Activated CD4-positive, alpha-beta T cell treated with anti-CD3 and anti-CD28 coated beads, Interleukin-2, amount 50 U/mL, for 48 hours (primary cell): ENCODE measurements at places on chromosomes 11 and 22.

DNA sequence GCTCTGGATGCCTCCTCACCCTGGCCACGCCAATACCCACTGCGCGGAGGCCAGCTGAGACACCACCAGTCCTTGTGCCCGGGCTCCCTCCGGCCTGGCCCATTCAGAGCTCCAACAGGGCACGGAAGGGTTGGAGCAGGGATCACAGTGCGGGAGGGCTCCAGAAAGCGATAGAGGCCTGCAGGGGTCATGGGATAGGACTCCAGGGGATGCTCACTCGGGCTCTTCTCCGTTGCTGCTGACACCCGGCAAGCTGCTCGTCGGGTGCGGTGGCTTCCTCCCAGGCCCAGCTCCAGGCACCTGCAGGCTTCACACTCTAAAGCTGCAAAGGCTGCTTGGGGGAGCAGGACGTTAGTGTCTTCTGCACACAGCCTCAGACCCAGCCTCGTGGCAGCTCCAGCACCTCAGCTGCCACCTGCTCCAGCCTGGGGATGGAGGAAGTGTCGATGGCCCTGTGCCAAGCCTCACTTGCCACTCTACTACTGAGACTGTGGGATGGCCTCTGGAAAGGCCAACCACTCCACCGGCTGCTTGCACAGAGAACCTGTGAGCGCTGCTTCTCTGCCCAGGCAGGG lies 10.6 kb downstream of the WNT7B start:
- DNase-seq, result no peak

DNA sequence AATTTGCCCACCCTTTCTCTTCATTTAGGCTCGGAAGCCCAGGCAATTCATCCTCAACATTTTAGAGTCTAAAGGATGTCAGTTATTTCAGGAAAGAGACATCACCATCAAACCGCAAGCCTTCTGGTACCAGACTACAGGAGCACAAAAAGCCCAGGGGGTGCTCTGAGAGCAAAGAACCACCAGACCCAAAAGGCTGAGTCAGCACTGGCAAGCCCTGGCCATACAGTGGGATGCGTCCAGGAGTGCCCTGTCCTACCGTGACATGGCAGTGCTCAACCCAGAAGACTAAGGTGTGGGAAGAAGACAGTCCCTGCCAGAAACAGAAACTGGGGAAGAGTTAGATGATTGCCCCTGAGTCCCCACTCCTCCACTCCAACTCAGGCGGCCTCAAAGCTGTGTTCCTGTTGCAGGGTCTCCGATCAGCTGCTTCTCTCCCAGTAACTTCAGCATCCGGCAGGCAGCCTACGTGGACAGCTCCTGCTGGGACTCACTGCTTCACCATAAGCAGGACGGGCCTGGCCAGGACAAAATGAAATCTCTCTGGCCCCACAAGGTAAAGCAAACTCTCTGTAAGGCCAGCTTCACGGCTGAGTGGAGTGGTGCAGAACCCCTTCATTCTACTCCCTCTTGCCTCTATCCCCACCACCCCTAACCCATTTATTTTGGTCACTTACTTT lies 1.5 kb downstream of the PANX3 start:
- no peak for DNase-seq

DNA sequence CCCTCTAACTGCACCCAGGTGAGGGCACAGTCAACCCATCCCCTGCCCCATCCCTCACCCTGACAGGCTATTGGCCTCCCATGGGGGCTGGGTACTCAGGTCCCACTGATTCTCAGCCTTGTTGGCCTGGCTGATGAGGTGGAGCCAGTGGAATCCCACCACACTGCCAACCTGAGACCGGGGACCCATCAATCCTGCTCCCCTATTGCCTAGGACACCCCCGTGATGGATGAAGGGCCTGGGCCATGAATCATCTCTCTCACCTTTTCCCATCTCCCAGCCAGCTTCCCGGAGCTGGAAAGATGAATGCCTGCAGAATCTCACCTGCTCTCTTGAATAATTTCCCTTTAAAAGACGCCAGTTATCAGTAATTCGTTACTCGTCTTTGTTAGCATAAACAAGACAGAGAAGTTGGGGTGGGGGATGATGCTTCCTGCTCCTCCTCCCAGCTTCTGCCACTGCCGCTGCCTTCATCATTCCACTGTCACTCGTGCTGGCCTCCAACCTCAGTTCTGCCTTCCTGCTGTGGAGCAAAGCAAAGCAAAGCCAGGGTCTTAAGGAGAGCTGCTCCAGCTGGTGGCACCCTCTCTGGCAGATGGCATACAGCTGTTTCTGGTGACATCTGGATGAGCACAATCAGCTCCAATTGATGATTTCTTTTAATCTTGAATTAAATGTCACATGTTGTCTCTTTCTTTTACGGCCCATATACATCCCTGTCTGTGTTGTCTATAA lies 204.0 kb upstream of the NECTIN1 start:
- no peak for DNase-seq

DNA sequence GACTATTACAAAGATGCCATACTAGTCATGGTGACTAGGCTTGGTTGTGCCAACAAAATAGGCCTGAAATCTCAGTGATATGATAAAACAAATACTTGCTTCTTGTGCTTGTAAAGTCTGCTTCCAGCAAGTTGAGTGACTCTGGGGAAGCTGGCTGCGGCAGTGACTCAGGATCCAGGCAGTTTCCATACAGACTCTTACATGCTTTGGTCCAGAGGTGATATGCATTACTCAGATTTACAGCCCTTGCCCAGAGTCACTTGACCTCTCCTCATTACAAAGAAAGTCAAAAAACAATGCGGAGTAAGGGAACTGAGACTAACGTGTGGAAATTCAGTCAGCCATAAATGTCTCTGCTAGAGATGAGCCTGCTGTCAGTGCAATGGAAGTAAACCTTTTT lies 387.5 kb downstream of the KCNA4 start:
- DNase-seq, result no peak

DNA sequence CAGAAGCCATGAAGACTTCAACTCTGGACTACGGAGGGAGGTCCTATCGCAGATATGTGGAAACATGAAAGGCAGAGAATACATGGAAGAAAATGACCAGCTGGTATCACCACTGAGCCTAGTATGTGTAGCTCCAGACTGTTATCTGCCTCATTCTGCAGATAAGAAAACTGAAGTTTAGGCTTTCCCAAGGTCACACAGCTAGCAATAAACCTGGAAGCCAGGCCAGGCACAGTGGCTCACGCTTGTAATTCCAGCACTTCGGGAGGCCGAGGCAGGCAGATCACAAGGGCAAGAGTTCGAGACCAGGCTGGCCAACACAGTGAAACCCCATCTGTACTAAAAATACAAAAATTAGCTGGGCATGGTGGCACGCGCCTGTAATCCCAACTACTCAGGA lies 15.6 kb upstream of the VWCE start:
- no peak for DNase-seq

DNA sequence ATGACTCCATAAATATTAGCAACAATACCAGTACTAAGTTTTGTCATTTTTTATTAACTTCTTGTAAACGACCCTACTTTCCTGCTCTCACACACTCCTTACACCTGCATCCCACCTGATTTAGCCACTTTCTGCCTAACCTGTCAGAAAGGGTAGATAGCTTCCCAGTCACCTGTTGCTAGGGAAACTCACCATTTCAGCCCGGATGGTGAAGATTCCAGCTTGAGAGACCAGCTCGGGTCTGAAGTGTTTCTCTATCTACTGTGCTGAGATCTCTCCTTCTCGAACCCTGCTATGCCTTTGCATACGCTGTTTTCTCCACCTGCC lies at the start of gene PARVG:
TSS of gene PARVG (plus strand) at position 220 of the 327 bp plus-strand sequence. CDS start 2,405 bp downstream, outside the sequence.
- DNase-seq, result peak; percentile 22

DNA sequence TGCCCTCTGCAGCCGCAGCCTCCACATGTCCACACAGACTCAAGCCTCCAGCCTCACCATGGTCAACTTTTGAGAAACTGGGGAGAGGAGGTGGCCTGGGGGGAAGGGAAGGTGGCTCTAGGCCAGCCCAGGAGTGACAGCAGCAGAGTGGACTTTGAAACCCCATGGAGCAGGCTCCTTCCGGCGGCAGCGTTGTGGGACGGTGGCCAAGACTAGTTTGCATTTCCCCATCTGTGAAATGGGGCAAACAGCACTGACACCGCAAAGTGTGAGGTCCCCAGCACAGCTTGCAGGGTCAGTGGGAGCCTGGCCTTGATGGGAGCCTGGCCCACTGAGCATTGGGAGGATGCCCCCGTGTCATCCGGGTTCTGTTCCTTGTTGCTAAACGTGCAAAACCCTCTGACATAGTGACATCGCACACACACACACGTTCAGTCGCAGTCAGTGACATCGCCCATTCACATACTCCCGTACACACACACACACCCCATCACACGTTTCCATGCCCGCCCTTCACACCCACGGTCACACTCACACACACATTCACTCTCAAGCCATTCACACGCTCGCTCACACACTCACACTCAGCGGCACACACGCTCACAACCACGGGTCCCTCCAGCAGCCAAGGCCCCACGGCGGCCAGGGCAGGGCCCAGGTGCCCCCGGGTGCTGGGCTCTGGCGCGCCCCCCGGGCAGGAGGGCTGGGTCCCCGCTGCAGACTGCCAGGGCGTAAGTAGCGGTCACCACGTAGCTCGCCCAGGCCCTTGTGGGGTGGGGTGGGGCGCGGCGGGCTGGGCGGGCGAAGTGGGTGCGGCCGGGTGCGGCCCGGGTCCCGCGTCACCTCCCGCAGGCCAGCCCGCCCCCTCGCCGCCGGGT lies 585 bp downstream of the CYB5R3 start:
- peak; percentile 42 for DNase-seq

DNA sequence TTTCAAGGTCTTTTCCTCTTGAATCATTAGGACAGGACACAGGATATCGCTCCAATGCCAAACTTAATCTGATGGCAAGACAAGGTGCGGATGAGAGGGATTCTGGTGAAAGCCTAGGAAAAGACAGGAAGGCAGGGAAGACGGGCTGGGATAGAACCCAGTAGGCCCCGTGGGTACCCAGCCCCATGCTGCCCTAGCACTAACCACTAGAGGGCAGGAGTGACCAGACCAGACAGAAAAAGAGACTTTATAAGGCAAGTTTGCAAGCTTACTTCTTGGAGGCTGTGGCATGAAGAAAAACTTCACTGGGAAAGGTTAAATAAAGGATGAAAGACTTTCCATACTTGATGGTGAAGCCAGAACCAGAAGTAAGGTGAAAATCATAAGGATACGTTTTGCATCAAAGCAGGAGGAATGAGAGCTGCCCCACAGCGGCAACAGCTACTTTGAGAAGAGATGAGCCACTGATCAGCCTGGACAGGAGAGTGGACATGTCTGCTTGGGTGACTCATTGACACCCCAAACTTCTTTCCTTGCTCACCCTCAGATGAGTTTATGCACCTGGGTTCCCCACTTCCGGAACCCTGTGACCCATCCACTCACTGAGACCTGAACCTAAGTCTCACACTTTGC lies 39.8 kb downstream of the SYN3 start:
- DNase-seq, result peak; percentile 68

DNA sequence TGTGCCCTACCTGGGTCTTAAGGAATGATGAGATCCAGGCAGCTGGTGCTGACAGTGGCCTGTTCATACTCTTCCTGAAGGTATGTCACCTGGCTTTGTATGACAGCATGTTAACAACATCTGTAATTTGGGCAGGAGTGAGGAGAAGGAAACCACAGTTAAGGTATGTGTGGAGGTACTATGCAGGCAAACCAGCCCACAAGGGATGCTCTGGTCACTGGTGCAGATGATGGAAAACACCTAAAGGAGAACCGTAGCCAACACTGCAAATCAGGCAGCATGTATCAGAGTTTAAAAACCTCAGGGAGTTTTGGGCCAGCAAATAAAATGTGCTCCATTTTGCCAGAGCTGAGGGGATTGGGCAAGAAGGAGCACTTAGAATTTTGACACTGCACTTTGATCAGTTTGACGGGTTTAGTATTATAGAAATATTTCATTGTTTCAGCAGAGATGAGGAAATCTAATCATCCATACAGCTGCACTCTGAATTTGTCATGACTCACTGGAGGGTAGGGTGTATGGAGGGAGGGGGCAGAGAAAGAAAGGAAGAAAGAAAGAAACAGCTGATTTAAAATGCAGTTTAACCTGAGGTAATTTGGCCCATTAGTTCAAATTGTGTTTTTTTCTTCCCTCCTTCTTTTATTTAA lies 260.9 kb downstream of the KIRREL3 start:
- no peak for DNase-seq

DNA sequence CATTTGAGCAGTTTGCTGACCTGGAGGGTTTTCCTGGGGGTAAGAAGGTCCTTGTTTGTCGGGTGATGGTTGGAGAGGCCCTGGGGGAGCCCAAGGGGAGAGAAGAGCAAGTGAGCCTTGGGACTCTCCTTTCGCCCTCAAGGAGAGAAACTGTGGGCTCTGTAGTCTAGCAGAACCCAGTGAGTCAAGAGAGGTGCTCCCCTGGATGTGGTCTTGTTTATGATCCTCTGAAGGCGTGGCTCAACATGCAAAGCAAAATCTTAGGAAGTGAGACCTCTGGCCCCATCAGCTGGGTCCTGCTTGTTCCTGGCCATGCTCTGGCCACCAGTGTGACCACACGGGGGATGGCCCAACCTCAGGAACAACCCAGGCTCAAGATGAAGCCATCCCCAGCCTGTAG lies 66.5 kb upstream of the ALX4 start:
- DNase-seq, result no peak

- no peak for DNase-seq
Measured at GRCh38 chr22:27317971-27318428, 483.6 kb downstream of the MN1 start.

DNA sequence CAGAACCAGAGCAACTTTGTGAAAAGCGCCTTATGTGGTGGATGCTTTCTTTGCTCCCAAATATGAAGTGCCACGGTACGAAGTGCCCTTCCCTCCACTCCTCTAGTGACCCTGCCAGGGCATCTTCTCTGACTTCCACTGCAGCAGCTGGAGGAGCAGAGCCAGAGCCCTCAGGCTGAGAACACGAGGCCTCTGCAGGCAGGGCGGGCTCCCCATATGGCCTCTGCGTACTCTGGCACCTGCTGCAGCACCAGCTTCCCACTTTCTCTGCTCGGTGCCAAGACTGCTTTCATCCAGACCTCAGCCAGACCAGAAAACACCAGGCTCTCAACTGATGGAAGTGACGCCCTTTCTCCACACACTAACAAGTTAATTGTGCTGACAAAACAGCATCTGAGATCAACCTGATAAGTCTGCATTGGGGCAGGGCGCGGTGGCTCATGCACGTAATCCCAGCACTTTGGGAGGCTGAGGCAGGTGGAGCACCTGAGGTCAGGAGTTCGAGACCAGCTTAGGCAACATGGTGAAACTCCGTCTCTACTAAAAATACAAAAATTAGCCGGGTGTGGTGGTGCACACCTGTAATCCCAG lies 12.8 kb downstream of the UFD1 start:
- DNase-seq, result no peak

- no peak for DNase-seq
Measured at GRCh38 chr11:35050541-35050995, 88.4 kb upstream of the CD44 start.
